ENCODE measurements at places on chromosomes 3 and 15.

- no peak for DNase-seq
Measured at GRCh38 chr3:100606894-100607512, 2.4 kb upstream of the ADGRG7 start.

DNA sequence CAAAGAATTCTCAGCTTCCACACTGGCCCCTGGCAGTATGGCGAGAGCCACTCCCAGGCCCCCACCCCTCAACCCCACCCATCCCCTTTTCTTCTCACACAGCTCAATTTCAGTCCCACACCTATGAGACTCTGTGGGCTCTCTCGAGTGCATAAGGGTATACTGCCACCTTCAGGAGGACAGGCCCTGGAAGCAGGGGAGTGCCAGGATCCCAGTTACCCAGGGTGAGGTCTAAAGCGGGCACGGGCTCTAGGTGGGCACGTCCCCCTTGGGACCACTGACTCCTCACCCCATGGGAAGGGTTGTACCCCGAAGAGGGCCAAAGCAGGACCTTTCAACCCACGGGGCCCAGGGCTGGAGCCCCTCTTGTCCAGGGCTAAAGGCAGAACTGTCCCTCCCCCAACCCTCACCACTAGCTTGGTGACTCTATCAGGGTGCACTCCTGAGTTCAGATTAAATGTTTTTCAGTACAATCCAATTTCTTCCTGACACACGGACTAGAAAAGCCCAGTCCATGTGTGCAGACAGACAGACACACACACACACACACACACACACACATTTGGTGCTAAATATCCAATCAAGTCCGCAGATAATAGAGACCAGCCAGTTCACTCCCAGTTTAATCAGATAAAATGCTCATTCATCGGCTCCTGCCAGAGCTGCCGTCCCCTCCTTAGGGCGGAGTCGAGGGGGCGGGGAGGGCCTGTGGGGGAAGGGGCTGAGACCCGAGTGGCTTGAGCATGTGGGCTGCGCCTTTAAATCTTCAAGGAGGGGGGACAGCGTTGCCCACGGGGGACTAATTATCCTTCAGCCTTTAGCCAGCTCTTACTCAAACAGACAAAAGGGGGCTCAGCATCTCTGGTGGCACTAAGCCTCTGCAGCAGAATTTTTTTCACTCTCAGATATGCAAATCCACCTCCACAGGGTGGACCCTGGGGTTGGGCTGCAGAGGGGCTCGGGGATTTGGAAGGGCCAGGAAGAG lies 59.3 kb downstream of the CYP11A1 start:
- DNase-seq = peak; percentile 18

DNA sequence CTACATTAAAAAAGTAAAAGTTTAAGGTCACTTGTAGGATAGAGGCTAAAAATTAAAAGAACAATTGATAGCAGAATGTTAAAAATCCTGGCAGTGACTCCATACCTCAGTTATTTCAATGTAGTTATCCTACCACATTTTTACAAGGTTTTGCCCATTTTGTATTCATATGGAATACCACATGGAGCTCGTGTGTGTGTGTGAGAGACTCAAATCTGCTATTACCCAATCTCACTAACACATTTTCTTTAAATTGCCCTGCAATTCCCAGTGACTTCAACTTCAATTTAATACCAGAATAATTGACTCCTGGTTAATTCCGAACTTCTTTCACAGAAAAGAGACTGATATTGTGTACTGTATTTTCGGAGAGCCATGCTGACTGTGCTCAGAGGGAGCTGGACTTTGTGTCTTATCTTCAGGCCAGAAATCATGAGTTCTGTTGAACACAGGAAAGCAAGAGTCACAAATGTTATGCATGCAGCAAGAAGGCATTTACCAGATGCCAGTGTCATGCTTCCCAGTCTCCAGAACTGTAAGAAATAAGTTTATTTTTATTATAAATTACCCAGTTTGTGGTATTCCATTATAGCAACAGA lies 529.0 kb upstream of the NECTIN3 start:
- DNase-seq = no peak

GRCh38 chr15:75989045-75989444 lies 23.2 kb downstream of the NRG4 start:
- DNase-seq = no peak

DNA sequence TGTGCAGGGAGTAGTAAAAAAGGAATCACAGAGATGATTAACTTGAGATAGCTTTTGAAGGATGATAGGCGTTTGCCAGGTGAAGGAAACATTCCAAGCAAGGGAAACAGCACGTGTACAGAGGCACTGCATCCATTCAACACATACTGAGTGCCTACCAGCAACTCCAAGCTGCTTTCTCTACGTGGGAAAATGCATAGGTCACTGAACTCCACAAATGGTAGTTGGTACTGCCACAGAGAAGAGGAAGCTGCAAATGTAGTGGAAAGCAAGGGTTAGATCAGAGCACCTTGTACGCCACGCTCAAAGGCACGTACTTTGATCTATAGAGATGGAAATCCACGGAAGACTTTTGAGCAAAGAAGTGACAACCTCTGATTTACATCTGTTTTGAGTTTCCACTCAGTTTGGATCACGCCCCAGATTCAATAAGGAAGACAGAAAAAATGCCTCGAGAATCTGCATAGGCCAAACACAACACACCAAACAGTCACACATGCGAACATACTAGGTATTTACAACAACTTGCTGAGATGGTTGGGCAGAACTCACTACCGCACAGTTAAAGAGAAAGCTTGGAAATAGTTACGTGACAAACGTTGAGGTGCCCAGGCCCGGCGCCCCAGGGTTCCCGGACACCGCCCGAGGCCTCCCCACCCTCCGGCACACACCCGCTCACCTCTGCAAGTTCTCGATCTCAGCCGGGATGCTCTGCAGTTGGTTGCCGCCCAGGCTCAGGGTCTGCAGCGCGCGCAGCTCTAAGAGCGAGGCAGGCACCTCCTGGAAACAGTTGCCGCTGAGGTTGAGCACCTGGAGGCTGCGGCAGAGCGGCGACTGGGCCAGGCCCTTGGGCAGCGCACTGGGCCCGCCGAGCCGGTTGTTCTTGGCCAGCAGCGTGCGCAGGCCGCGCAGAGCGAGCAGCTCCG lies 826 bp downstream of the LRRC58 start:
- peak; percentile 33 for DNase-seq

GRCh38 chr3:150613709-150614480 lies 10.8 kb downstream of the SELENOT start:
- no peak for DNase-seq

DNA sequence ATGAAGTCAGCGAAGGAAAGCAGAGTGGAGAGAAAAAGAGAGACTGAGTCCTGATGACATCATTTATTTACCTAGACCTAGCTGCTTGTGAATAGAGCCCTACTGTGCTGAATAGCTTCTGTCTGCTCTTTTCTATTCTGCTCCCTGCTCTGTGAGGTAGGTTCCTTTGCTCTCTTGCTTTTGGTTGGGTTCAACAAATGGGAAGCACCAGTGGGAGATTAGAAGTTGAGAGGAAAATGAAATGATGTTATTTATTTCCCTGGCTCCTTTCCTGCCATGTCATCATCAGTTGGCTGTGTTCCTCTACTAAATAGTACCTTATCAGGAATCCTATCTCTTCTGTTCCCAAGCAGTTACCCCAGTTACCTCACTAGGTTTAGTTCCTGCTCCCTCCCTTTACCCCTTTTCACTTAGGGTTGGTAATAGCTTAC lies 23.5 kb downstream of the DTWD1 start:
- DNase-seq = no peak

GRCh38 chr3:151877269-151877668 lies 3.8 kb downstream of the SUCNR1 start:
- DNase-seq = no peak

- no peak for DNase-seq
Measured at GRCh38 chr15:61112231-61112630, 116.9 kb downstream of the RORA start.

Measured in NCI-H2107 (cell line).